ENCODE measurements at places on chromosomes 1 and 21.

DNA sequence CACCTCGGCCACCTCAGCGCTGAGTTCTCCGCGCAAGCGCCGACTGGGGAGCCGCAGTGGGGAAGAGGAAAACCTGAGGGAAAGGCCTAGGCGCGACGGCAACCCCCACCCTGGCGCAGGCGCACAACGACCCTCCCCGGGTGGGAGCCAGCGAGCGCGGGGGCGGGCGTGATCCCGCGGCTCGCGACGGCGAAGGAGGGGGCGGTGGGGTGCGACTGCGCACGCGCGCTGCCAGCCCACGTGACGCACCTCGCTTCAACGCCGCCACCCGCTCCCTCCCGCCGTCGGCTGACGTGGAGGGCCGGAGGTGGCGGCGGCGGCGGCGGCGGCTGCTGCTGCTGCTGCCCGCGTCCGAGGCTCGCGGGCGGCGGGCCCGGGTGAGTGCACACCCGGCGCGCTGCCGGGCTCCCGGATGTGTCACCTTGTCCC, at the start of the genes PIGP and TTC3:
Gene PIGP, minus strand, starts transcription at position 84 of the 429 bp plus-strand sequence. CDS start 556 bp downstream, outside the sequence.
Gene TTC3, plus strand, starts transcription at position 267 of the 429 bp plus-strand sequence. CDS start 14,004 bp downstream, outside the sequence.
- DNase-seq: peak; percentile 93

DNA sequence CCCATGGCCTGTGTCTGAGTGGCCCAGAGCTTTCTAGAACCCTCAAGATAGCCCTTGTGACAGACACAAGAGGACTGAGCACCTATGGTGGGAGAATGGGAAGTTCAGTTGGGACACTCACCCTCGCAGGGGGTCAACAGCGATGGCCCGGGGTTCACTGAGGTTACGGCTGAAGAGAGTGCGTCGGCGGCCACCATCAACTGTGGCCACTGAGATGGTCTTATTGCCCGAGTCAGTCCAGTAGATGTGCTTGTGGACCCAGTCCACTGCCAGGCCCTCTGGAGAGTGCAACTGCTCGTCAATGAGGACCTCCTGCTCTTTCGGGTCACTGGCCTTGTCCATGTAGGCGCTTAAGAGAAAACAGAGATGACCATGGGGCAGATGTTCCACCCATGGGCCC, 25.7 kb upstream of the MAGOH start:
- no peak for DNase-seq

DNA sequence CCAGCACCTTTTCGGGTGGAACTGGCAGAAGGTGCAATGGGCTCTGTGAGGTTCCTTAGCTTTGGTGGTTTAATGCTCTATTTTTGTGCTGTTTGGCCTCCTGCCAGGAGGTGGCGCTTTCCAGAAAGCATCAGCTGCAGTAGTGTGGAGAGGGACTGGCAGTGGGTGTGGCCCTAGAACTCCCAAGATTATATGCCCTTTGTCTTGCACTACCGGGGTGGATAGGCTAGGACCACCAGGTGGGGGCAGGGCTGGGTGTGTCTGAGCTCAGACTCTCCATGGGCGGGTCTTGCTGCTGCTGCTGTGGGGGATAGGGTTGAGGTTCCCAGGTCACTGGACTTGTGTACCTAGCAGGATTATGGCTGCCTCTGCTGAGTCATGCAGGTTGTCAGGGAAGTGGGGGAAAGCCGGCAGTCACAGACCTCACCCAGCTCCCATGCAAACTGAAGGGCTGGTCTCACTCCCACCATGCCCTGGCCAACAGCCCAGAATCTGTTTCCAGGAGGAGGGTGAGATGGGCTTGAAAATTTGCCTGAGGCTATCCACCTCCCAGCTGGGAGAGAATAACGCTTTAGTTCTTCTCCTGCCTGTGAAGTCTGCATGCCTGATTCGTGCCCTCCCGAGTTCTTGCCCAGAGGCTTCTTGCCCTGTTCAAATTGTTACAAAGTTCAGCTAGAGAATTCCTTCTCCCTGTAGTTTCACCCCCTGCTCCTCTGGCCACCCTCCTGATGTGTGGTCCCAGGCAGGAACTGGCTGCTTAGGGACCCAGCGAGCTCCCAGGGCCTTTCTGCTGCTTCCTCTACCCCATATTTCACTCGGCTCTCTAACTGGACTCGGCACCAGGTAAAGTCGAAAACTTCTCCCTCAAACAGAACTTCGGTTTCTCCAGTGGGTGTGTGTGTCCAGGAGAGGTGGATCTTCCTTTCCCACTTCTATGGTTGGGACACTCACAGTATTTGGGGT, 76.5 kb upstream of the BTG3 start:
- DNase-seq: peak; percentile 98

DNA sequence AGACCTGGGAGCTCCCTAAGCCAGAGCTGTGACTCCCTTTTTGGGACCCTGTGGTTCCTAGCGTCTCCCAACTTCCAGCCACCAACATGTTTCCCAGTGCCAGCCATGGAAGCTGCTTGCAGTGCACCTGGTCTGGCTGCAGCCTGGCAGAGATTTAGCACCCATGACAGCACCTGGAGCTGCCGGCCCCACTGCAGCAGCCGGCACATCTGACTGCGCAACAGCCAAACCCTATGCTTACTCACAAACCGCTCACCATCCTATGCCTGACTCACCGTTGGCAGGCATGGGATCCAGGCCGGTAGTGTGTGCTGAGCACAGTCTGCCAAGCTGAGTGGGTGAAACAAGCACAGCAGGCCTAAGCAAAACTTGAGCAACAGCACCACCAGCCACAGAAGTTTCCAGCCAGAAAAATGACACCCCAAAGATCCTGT, 435.9 kb upstream of the PRMT6 start:
- DNase-seq: peak; percentile 44

DNA sequence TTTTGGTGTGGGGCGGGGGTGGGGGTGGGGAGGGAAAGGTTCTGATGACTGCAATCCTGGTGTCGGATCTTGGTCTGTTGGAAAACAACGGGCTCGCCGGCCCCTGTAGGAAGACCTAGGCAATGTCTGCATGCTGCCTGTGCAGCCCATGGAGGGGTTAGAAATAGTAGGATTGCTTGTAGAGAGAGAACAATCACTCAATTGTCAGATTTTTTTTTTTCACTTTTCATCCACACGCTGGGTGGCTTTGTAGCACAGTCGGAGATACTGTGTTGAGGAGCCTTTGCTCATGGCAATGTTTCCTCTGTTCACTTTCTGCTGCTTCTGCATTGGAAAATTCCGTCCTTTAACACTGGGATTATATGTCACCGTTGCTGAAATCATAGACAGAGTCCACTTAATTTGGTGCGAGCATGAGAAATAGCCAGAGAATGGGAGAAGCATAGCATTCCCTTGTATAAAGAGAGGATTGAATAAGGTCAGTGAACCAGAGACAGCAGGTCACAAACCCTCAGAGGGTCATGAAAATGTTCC, 107.5 kb downstream of the MRPS6 start:
- DNase-seq: no peak

DNA sequence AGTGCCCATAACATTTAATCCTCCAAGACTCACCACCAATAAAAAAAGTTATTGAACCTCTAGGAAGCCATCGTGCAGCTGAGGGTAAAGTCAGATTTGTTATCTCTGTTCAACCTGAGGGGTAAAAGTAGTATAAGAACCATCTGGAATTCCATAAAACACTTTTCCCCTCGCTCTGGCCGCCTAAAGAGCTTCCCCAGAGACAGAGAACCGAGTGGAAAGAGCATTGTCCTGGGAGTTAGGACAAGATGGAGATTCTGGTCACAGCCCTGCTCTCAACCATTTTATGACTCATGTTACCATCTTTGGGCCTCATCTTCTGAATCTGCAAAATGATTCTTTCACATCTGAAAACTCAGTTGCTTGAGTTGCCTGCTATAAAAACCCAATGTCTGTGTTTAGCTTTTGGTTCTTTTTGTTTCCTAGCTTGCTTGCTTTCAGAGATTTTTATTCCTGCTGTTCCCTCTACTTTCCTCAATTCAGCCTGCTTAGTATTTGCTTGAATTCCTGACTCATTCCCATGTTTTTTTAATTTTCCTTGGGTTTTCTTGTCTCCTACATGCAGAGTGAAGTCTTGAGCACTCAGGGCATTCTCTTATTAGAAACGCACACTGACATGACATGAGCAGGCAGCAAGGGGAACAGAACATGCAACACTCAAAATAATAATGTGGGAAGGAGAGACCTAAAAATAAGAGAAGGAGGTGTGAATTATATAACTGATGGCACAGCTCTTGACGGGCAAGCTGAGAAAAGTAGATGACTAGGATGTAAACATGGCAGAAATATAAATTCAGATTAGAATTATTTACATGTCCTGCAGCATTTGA, 1.7 kb downstream of the EPHX4 start:
- DNase-seq: peak; percentile 32

DNA sequence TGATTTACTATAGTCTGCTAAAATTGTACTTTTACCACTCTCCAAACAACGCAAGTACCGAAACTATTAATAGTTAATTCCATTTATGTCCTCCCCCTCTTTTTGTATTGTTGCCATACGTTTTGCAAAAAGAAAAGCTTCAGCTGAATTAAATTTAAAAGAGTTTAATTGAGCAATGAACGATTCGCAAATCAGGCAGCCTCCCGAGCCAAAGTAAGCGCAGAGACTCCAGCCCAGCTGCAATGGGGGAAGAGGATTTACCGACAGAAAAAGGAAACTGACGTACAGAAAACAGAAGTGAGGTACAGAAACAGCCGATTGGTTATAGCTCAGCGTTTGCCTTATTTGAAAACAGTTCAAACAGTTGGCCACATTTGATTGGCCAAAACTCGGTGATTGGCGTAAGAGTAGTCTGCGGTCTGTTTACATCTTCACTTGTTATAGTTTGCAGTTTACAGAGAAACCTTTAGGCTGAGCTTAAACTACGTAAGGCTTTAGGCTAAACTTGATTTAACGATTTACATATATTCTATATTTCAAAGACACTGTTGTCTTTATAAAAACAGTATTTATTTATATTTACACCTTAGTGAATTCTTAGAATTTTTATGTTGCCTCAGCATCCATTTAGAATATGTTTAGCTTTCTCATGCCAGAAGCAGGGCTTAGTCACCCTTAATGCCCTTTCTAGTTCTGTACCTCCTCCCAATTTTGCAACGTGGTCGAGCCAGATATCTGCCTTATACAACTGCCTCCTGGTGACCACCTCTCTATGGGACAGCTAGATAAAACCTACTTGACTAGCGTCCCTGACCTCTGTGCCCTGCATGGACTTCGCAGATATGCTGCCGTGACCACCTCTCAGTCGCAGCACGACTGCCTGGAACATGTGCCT, 23.8 kb downstream of the CR1 start:
- DNase-seq: no peak
